ENCODE measurements at places on chromosomes 1 and 21.

- no peak for DNase-seq
These were observed 143.0 kb downstream of the ZNF281 start for GRCh38 chr1:200266871-200267270.

DNA sequence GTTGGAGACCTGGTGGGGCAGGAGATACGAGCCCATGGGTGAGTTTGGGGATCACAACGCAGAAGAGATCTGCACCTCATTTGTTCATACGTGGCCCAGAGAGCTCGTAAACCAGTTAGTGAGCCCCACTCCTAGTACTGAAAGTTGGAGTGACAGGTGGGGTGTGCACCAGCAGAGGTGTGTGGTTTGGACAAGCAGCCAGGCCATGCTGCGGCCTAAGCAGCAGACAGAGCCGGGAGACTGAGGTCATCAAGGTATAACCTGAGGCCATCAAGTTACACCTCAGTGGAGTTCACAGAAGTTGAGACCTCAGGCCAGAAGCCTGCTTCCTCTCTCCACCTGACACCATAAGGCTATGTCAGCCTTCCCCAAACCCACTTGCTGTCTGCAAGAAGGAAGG is 27.6 kb downstream of the KCNJ6 start:
- no peak for DNase-seq

- DNase-seq, result no peak
These were observed 12.5 kb downstream of the SDC3 start for GRCh38 chr1:30895944-30896660.

DNA sequence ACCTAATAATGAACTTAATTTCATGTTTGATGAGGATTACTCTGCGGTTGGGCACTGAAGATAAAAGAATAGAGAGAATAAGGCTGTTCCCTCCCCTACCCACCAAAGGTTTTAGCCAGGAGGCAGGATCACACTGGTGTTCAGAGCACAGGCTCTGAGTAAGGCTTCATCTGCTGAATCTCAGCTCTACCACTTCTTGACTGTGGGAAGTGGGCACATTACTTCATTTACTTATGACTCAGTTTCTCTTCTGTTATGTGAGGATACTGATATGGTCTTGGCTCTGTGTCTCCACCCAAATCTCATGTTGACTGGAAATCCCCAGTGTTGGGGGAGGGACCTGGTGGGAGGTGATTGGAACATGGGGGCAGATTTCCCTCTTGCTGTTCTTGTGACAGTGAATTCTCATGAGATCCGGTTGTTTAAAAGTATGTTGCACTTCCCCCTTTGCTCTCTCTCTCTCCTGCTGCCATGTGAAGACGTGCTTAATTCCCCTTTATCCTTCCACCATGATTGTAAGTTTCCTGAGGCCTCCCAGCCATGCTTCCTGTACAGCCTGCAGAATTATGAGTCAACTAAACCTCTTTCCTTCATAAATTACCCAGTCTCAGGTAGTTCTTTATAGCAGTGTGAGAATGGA is 79.7 kb downstream of the SMYD2 start:
- no peak for DNase-seq

DNA sequence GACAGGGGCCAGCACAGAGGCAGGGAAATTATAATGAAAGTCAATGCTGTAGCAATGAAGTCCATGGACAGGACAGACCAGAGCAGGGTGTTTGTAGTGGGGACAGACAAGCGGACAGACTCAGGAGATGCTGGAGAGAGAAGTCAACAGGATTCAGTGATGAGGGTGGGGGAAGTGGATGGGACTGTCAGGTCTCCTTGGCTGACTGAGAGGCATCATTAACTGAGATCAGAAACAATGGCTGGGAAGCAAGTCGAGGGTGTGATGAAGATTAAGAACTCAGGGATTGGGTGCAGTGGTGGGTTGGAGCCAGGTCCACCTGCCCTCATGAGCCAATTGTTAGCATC is 25.5 kb downstream of the CD58 start:
- DNase-seq, result no peak

DNA sequence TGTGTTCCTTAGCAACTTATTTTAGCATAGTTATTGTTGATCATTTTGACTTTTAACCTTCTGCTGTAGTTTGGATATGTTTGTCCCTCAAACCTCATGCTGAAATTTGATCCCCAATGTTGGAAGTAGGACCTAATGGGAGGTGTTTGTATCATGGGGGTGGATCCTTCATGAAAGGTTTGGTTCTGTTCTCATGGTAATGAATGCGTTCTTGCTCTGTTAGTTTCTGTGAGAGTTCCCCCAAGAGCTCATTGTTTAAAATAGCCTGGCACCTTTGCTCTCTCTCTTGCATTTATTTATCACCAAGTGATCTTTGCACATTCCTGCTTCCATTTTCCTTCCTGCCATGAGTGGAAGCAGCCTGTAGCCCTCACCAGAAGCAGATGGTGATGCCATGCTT is 372.1 kb upstream of the VAMP3 start:
- no peak for DNase-seq

GRCh38 chr1:45393718-45394302 is 53.6 kb upstream of the MUTYH start:
- no peak for DNase-seq

GRCh38 chr1:17212487-17213121 is 7.7 kb downstream of the PADI1 start:
- peak; percentile 56 for DNase-seq

DNA sequence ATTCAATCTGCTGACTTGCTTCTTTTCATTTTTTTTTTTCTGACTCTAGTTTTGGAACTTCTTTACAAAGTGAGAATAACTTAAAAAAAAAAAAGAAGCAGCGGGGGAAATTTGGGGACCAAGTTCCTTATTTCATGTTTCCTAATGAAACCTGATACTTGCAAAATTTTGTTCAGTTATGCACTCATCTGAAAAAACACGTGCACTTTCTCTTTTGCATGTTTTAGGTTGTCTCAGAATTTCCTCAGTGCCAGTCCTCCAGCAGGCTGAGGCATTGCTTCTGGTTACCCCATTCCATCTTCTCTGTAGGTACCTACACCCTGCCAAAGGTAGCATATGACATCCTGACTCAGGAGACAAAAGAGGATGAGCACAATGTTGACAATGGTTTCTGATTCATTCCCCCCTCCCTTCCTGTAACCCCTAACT is 299.7 kb downstream of the GRIK1 start:
- DNase-seq, result no peak

DNA sequence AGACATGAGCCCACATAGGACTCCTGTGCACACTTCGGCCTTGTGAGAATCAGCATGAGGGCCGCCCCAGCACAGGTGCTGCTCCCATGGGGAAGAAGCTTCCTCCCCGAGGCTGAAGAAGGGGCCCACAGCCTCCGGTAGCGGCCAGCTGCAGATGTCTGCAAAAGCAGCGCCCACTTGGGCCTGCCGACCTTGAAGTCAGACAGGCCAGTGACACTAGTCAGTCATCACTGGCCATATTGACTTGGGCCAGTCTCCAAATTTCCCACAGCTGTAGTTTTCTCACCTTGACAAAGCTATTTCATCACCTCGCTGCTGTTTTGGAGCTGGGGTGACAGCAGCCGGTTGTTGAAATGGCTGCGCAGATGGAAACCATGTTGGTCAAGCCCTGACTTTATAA is 83.0 kb downstream of the RIPK4 start:
- no peak for DNase-seq

DNA sequence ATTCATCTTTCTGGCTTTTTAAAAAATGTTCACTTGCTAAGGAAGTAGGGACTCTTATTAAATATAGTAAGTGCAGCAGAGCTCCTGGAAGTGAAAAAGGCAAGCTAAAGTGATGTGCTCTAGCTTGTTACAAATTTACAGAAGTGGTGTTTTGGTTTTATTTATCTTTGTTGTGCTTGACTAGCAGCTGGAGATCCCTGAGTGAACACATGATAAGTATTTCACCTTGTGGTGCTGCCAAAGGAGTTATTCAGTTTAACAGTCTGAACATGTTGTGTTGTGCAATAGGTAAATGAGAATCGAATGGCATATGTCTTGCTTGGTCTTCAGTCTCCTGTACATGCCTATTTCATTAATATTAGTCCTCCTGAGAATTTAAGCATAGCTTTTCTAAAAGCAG is 315.7 kb downstream of the TPR start:
- DNase-seq, result no peak

- DNase-seq, result no peak
These were observed 109.8 kb downstream of the JAK1 start for GRCh38 chr1:64856553-64856952.

GRCh38 chr1:10950316-10951172 is 61.9 kb upstream of the TARDBP start:
- DNase-seq, result no peak

DNA sequence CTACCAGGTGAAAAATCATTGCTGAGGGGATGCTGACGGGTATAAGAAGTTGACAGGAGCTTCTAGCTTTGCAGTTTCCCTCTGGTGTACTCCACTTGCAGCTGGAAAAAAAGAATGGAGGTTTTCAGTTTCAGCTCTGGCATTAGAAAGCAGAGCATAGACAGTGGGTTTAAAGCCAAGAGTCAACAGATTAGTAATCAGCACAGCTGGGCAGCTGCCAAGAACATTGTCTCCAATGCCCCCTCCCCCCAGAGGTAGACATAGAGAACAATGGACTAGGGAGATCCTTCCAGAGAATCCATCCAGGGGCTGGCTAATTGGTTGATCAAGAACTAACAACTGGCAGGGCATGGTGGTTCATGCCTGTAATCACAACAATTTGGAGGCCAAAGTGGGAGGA is 10.1 kb upstream of the ZBTB8B start:
- DNase-seq, result peak; percentile 25

DNA sequence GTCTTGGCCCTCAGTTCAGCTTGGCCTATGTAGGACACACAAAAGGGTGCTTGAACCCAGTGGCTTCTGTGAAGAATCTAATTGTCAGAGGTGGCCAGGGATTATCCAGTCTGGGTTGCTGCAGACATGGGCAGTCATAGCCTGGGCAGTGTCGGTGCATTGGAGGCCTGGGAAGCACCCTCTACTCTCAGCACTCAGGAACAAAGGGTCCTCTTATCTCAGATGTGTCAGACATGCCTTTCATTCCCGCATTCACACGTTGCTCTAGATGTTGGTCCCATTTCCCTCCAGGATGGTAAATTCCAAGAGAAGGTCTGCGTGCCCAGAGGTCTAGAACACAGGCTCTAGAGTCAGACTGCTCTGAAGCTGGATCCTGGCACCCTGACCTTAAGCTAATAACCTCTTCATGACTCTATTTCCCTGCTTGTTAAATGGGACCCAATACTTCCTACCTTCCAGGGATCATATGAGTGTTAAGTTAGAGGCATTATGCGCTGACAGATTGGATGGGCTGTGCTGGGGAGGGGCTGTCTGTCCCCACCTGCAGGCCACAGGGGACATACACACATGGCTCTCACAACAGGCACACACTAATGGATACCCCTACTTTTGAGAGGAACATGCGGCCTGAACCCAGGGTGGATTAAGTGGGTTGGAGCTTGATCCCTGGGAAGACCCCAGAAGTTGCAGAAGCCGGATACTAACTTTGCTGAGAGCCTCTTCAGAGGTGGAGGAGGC is 16.5 kb upstream of the EDN2 start:
- DNase-seq, result no peak

DNA sequence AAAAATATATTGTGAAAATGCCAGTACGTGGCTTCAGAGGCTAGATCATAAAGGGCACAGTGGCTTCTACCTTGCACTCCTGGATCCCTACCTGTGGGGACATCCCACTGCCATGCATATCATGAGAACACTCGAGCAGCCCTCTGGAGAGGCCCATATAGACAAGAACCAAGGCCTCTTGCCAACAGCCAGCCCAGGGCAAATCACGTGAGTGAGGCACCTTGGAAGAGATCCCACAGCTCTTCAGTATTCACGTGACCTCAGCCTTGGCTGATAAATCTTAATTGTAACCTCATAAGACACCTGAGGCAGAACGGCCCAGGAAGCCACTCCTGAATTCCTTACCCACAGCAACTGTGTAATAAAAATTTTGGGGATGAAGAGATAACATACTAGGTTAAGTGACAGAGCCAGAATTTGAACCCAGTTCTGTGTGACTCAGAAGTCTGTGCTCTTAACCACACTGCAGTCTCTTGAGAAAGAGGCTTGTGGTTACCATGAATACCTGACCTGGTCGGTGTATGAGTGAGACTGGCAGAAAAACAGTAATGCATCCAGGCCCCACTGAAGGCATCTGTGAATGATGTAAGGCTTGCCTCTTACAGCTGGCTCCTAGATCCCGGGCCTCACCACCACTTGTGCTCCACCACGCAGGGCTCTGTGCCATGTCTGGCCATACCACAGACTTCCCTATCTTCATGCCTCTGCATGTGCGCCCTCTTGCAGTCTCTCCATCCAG is 6.9 kb upstream of the A3GALT2 start:
- no peak for DNase-seq

DNA sequence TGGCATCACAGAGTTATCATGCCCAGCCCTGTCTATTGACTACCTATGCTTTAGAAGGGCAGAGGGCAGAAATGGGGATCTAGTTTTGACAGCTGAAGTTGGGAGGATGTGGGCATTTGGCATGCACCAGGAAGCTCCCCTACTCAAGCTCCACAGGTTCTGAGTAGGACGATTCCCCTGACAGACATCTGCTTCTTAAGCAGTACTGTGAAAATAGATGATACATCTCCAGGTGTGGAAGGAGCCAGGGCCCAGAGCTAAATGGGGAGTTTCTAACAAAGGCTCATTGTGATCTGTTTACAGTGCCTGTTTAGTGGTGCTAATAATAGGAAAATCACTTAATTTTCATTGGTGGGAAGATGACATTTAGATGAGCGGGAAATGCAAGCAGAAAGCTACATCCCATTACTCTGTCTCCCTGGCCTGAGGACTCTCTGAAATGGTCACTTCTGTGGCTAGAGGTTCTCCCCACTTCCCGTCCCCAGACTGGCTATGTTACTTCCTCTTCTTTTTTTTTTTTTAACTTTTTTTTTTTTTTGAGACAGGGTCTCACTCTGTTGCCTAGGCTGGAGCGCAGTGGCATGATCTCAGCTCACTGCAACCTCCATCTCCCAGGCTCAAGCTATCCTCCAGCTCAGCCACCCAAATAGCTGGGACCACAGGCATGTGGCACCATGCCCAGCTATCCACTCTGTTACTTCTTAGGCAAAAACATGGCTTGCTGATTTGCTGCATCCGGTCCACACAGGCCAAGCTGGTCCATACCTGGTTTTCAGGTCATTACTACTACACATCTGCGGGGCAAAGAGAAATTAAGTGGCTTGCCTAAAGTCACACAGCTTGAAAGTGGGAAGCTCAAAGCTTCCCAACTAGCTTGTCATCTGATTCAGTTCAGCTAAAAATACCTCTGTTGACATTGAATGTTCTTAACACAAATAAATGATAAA is 23.2 kb upstream of the CNIH3 start:
- DNase-seq, result no peak

DNA sequence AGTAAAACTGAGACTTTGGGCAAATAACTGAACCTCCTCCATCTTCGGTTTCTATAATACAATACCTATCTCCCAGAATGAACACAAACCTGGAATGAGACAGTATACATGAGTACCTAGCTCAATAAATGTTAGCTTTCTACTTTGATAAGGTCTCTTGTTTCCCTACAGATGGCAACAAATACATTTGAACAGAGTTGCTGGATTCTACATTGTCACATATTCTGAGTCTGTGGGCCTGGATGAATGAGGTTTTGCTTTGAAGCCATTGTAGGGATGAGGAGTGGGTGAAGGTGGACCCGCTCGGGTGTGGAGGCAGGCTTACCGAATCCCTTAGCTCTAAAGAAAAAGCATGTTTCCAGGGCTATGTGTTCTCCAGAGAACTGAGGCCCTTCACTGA is 13.9 kb upstream of the FYB2 start:
- no peak for DNase-seq

All from hematopoietic multipotent progenitor cell treated with erythropoietin and hydrocortisone succinate and interleukin-3 and kit ligand, for 8 days (in vitro differentiated cells).